ENCODE measurements at places on chromosomes 7 and 10.

- DNase-seq = no peak
Measured at GRCh38 chr7:69859342-69859741, 261.1 kb downstream of the AUTS2 start.

DNA sequence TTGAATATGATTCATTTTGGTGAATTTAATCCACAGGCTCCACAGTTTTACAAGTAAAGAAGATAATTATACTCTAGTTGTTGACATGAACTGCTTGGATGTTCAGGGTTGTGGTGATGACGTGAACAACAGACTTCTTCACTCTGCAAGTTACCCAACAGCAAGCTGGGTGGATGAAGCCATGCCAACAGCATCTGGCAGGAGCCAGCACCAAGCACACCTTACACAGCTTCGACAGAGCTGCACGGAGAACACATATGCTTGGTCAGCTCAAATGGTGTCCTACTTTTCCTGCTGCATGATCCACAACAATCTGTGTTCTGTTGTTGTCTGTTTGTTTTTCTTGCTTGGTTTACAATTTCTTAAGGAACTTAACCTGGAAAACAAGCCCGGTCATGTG is 9.8 kb downstream of the NOD1 start:
- no peak for DNase-seq

DNA sequence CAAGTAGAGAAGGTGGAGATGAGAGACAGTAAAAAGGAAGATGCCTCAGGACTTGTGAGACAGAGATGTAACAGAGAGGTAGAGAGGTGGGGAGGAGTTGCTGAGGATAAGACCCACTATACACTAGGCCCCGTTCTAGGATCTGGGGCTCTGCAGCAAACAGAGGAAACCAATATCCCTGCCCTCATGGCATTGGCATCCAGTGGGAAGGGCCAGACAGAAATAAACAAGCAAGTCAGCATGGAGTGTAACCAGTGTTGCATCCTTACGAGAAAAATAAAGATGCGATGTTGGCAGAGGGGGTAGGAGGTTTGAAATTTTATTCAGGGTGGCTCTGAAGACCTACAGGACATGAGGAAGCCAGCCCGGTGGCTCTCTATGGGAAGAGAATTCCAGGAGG is 22.0 kb upstream of the EEPD1 start:
- no peak for DNase-seq

DNA sequence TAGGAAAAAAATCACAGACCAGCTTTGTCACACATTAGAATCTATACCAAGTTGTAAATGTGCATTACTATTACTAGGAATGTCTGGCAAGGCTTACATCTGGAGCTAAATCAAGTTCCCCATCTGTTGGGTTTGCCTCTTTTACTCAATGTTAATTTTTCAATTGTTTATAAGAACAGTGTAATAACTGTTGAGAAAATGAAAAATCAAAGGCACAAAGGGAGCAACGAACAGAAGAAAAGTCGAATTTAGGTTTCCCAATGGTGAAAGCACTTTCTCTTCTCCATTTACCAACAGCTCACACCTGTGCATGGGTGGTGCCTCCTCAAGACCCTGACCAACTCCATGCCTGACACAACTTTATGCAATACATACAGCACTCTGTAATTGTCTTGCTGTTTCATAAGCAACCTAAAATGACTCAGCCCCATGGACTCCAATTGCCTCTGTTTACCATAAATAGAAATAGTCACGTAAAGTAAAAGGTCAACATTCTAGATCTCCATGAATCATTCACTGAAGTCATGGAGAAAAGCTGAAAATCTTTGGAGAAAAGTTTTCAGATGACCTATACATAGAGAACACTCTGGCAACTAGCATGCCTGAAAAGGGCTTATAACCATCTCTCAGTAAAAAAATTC is 95.5 kb upstream of the KCNIP2 start:
- DNase-seq = no peak
